Left ventricle myocardium superior (tissue), 1 donor: ENCODE measurements at places on chromosomes 12 and 14. TPM values are rescaled to one million over a fixed set of nuclear protein-coding genes. Genes with fewer than 3 reads are reported as not detected.

SLC17A8 gene
- total RNA-seq, result not detected

DNA sequence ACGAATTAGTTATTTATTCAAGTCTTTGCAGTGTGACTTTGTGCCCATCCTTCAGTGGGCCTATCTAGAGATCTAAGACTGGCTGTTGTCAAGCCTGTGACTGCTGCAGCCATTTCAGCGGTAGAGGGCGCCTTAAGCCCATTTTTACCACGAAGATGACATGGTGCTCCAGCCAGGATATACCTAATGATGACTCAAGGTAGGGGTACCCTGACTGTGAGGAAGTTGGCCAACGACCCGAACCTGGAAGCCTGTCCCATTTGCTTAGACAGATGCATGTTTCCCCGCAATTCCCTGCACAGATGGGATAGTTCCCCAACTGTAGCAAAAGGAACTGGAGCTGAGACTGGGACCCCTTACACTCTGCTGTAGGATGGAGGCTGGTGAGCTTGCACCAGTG lies 41.3 kb downstream of the RAB3IP start:
- DNase-seq, result no peak

DNA sequence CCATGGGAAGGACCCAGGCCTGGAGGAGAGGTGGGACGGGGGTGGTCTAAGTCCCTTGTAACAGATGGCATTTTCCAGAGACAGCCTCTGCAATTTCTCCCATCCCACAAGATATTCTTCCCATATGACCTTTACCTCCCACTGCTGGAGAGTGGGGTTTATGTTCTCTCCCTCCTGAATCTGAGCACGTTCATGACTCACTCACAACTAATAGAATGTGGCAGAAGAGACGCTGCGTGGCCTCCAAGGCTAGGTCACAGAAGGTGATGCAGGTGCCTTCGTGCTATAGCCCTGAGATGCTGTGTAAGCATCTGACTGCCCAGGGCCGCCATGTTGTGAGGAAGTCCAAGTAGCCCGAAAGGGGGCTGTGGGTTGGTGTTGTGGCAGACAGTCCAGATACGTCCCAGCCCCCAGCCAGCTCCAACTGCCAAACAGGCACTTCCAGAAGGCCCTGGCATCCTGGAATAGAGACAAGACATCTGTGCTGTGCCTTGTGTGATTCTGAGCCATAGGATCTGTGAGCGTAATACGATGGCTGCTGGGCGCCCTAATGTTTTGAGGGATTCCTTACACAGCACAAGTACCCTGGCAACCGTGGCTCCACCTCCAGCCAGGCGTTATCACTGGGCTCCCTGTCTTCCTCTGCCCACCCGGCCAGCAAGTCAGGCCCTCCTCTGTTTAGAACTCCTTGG lies 56.1 kb upstream of the NCOR2 start:
- DNase-seq, result no peak

DNA sequence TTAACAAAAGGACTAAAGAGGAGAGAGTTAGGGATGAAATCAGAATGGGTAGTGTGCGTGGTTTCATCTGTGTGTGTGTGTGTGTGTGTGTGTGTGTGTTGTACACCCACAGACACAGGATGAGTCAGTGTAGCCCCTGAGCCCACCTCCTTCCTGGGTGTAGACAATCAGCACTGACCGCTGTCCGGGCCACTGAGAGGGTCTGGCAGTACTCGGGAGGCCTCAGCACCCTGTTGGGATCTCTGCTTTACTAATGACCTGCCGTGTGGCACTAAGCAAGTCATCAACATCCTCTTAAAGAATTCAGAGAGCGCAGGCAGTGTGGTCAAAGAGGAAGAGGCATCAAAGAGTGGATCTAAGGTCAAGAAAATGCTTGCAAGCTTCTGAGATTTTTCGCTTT lies 112.6 kb downstream of the PRMT8 start:
- DNase-seq, result no peak

ACVRL1 gene
- total RNA-seq, result 31.7 TPM

GRCh38 chr12:47651368-47652254 lies 54.2 kb downstream of the RPAP3 start:
- DNase-seq, result peak; percentile 68

ANKS1B gene
- total RNA-seq, result 2.5 TPM

GRCh38 chr12:56989861-56990610 lies 16.3 kb downstream of the ZBTB39 start:
- no peak for DNase-seq

DNA sequence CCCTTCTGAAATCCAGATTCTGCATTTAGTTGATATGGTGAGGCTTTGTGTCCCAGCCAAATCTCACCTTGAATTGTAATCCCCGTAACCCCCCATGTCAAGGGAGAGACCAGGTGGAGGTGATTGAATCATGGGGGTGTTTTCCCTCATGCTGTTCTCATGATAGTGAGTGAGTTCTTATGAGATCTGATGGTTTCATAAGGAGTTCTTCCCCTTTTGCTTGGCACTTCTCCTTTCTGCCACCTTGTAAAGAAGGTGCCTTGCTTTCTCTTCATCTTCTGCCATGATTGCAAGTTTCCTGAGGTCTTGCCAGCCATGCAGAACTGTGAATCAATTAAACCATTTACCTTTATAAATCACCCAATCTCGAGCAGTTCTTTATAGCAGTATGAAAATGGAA lies 23.1 kb upstream of the C12orf42 start:
- no peak for DNase-seq

GRCh38 chr12:58563621-58564020 lies 356.7 kb downstream of the LRIG3 start:
- DNase-seq, result no peak

DNA sequence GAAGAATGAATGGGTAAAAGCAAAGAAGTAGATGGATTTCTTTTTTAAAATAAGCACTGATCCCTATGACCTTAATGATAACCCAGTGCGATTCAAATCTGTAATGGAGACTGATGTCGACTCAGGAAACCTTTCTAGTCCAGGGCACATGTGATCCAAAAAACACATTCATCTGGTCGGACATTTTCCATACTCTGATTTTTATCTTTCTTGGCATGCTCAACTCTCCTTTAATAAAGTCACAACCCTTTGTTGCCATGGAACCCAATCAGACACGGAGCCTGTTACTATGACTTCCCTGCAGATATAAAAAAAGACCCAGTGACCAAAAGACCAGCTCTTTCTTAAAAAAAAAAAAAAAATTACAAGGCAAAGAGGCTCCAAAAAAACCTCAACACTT lies 27.9 kb downstream of the TMCC3 start:
- DNase-seq, result no peak

ACSS3 gene
- total RNA-seq, result 22.0 TPM

GRCh38 chr14:88834883-88835431 lies 10.5 kb downstream of the TTC8 start:
- DNase-seq, result no peak

DNA sequence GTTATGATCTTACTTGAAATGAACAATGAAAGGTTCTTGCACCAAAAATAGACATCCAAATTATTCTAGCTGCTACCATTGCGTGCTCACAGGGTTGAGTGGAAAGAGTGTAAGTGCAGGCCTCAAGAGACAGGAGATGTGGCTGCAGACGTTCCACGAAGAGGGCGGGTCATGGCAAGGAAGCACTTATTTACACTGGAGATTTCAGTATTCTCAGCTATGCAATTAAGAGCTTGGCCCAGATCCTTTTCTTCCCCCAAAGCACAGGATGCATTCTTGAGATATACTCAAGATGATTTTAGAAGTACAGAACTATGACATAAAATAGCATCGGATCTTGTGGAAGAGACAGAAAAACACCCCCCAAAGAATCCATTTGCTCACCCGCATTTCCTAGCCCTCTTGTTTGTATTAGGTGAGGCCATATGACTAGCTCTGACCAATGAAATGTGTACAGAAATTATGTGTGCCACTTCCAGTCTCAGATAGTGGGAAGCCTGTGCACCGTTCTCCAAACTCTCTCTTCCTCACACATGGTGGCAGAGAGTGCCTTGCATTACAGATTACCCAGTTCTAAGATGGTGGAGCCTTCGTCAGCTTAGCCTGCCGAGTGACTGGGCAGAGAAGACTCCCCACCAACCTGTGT lies 261.4 kb downstream of the TTC8 start:
- peak; percentile 37 for DNase-seq

GRCh38 chr14:92040431-92041051 lies 682 bp upstream of the TRIP11 start:
- no peak for DNase-seq

RPGRIP1 gene
- total RNA-seq, result 0.52 TPM

ENTPD5 gene
- 6.9 TPM for total RNA-seq

- no peak for DNase-seq
These were observed 278.3 kb downstream of the NRXN3 start for GRCh38 chr14:78448164-78449094.

ASCL1 gene
- not detected for total RNA-seq

DNA sequence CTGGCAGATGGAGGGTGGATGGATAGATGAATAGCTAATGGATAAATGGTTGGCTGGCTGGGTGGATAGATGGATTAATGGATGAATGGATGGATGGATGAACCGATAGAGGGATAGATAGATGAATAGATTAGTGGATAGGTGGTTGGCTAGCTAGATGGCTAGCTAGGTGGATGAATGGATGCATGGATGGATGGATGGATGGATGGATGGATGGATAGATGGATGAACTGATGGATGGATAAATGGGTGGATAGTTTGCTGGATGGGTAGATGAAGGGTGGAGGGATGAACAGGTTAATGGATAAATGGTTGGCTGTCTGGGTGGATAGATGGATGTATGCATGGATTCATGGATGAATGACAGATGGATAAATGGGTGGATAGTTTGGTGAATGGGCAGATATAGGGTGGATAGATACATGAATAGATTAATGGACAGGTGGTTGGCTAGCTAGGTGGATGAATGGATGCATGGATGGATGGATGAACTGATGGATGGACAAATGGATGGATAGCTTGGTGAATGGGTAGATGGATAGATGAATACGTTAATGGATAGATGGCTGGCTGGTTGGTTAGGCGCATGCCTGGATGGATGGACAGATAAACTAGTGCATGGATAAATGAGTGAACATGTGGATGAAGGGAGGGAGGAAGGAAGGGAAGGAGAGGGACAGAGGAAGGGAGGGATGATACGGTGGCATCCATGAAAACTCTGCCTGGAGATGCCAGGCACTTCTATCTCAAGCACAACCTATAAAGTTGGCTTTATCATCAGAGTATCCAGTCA lies 8.1 kb downstream of the SERPINA9 start:
- DNase-seq, result no peak

RHOJ gene
- 13.3 TPM for total RNA-seq

DNA sequence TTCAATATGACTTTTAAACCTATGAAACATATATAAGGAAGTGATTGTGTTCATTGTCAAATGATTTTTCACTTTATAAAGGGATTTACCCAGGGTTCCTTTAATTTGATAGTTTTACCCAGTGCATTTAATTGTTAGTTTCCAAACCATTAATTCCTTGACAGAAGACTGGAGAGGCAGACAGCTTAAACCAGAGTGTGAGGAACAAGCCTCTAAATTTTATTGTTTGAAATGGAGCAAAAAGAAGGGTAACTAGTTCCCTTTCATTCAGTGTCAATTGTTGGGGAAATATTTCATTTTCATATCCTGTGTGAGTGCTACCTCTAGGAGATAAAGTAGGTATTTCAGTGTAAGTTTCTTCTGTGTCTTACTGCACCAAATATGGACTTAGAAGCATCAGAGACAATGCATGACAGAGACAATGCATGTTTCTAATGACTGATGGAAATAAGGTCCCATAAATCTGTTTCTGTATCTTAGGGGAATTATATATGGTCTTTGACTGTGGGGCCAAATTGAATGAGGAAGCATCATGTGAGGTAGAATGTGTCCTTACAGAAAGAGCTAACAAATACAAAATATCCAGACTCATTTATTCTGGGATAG lies 120.5 kb downstream of the TMTC2 start:
- no peak for DNase-seq
